A549 treated with ZK216348 at 1 μM for 4 hours (cell line): ENCODE measurements at places on chromosomes 6 and 20. TPM values are rescaled to one million over a fixed set of nuclear protein-coding genes. Genes with fewer than 3 reads are reported as not detected.

FAXC gene
- total RNA-seq = 5.4 to 11.8 TPM (median 7.2 TPM) in 5 replicates

HLA-DQA1 gene
- total RNA-seq = not detected in 5 replicates

ADNP gene
- 38.9 to 50.5 TPM (median 44.7 TPM) in 5 replicates for total RNA-seq

SEL1L2 gene
- total RNA-seq = not detected in 5 replicates

ANKRD6 gene
- total RNA-seq = 1.7 to 2.2 TPM (median 1.9 TPM) in 5 replicates

GPR63 gene
- total RNA-seq = 0.26 to 0.60 TPM (median 0.41 TPM) in 5 replicates

AVP gene
- total RNA-seq = not detected in 5 replicates

PROCR gene
- total RNA-seq = 105 to 137 TPM (median 133 TPM) in 5 replicates

VSX1 gene
- 0.89 to 1.2 TPM (median 1.0 TPM) in 5 replicates for total RNA-seq

PHACTR3 gene
- total RNA-seq = not detected in 5 replicates

HAO1 gene
- not detected in 5 replicates for total RNA-seq

TPBG gene
- total RNA-seq = 32.6 to 47.3 TPM (median 41.3 TPM) in 5 replicates

PI3 gene
- total RNA-seq = 2.5 to 3.8 TPM (median 2.9 TPM) in 5 replicates

ACTL10 gene
- not detected in 5 replicates for total RNA-seq

BMP5 gene
- total RNA-seq = not detected in 5 replicates

HLA-DQB2 gene
- total RNA-seq = not detected in 5 replicates

SPEF1 gene
- 1.0 to 2.4 TPM (median 1.8 TPM) in 5 replicates for total RNA-seq

GSTA4 gene
- total RNA-seq = 7.3 to 9.4 TPM (median 8.0 TPM) in 5 replicates

B3GAT2 gene
- 0.02 to 0.05 TPM in 2 of 5 replicates, not detected in the others for total RNA-seq

C6orf163 gene
- 0.12 to 0.44 TPM (median 0.15 TPM) in 3 of 5 replicates, not detected in the others for total RNA-seq
